Endothelial cell of umbilical vein (primary cell): ENCODE measurements at places on chromosomes 2 and 18. TPM values are rescaled to one million over a fixed set of nuclear protein-coding genes. Genes with fewer than 3 reads are reported as not detected.

The MATN3 gene
- 3.4 and 6.1 TPM in 2 replicates for total RNA-seq

The C2orf80 gene
- total RNA-seq = not detected in 2 replicates

The CFAP65 gene
- total RNA-seq = not detected in 2 replicates

The IL1F10 gene
- total RNA-seq = not detected in 2 replicates

The TXNDC2 gene
- total RNA-seq = not detected in 2 replicates

The SERPINB12 gene
- not detected in 2 replicates for total RNA-seq

The KCNG2 gene
- not detected in 2 replicates for total RNA-seq

The METTL21A gene
- 12.8 and 14.0 TPM in 2 replicates for total RNA-seq

The ALPP gene
- not detected in 2 replicates for total RNA-seq

The HTR2B gene
- 0.55 and 0.93 TPM in 2 replicates for total RNA-seq

The ZSWIM2 gene
- not detected in 2 replicates for total RNA-seq

The TEKT4 gene
- total RNA-seq = not detected in 2 replicates

The UGT1A7 gene
- total RNA-seq = not detected in 2 replicates

The GALNT13 gene
- 0.18 TPM in 1 of 2 replicates, not detected in the other for total RNA-seq

The POTEJ gene
- 0.24 TPM in 1 of 2 replicates, not detected in the other for total RNA-seq

The SERPINB4 gene
- not detected in 2 replicates for total RNA-seq

The C2orf92 gene
- total RNA-seq = 4.2 and 7.9 TPM in 2 replicates

The SIGLEC15 gene
- not detected in 2 replicates for total RNA-seq

The OR6B2 gene
- total RNA-seq = not detected in 2 replicates

The LANCL1 gene
- 24.2 and 29.7 TPM in 2 replicates for total RNA-seq

The DSG2 gene
- 0.04 TPM in 1 of 2 replicates, not detected in the other for total RNA-seq

The INHA gene
- not detected in 2 replicates for total RNA-seq

The KCNJ3 gene
- total RNA-seq = not detected in 2 replicates

The PTPRN gene
- total RNA-seq = not detected in 2 replicates

The SCN3A gene
- not detected in 2 replicates for total RNA-seq

The MAP2 gene
- total RNA-seq = 46.1 and 61.2 TPM in 2 replicates

The HRH4 gene
- not detected in 2 replicates for total RNA-seq

The CYP1B1 gene
- total RNA-seq = not detected in 2 replicates

The SAG gene
- not detected in 2 replicates for total RNA-seq

The REG3A gene
- not detected in 2 replicates for total RNA-seq

The HOXD8 gene
- total RNA-seq = 14.9 and 15.6 TPM in 2 replicates

The ADD2 gene
- total RNA-seq = not detected in 2 replicates

The LMAN1 gene
- total RNA-seq = 92.5 and 98.3 TPM in 2 replicates

The TMEM17 gene
- 0.91 and 1.2 TPM in 2 replicates for total RNA-seq

The EPB41L3 gene
- 114 and 154 TPM in 2 replicates for total RNA-seq

The SLC5A7 gene
- total RNA-seq = not detected in 2 replicates

The TFCP2L1 gene
- total RNA-seq = not detected in 2 replicates

The KCNJ13 gene
- total RNA-seq = not detected in 2 replicates

The FBLN7 gene
- 2.1 and 3.3 TPM in 2 replicates for total RNA-seq

The SALL3 gene
- total RNA-seq = not detected in 2 replicates

The HNRNPA3 gene
- 316 and 322 TPM in 2 replicates for total RNA-seq

The LOXHD1 gene
- not detected in 2 replicates for total RNA-seq

The DOK6 gene
- not detected in 2 replicates for total RNA-seq

The DSG4 gene
- total RNA-seq = not detected in 2 replicates

The POTEC gene
- not detected in 2 replicates for total RNA-seq

The YES1 gene
- 79.5 and 92.3 TPM in 2 replicates for total RNA-seq

The NR4A2 gene
- total RNA-seq = 1.0 and 1.8 TPM in 2 replicates

The ALPG gene
- total RNA-seq = not detected in 2 replicates

The RAB12 gene
- 42.0 and 45.4 TPM in 2 replicates for total RNA-seq

The DNER gene
- not detected in 2 replicates for total RNA-seq

The TMEM247 gene
- total RNA-seq = not detected in 2 replicates

The SKOR2 gene
- not detected in 2 replicates for total RNA-seq

The CBLN2 gene
- total RNA-seq = 0.55 and 1.1 TPM in 2 replicates

The KLF11 gene
- 11.0 and 11.3 TPM in 2 replicates for total RNA-seq

The TMEM37 gene
- total RNA-seq = 2.9 and 3.5 TPM in 2 replicates

The LRRC30 gene
- not detected in 2 replicates for total RNA-seq
